Stimulated activated CD8-positive, alpha-beta memory T cell treated with anti-CD3 and anti-CD28 coated beads, Interleukin-4, amount 100 ng/mL, for 48 hours (primary cell): ENCODE measurements at places on chromosomes 7 and 10.

DNA sequence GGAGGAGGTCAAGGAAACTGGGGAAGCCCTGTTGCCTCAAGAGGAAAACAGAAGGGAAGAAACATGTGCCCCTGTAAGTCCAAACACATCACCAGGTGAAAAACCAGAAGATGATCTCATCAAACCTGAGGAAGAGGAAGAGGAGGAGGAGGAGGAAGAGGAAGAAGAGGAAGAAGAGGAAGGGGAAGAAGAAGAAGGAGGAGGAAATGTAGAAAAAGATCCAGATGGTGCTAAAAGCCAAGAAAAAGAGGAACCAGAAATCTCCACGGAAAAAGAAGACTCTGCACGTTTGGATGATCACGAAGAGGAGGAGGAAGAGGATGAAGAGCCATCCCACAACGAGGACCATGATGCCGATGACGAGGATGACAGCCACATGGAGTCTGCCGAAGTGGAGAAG lies 82.7 kb upstream of the SAMD8 start:
- DNase-seq, result no peak

DNA sequence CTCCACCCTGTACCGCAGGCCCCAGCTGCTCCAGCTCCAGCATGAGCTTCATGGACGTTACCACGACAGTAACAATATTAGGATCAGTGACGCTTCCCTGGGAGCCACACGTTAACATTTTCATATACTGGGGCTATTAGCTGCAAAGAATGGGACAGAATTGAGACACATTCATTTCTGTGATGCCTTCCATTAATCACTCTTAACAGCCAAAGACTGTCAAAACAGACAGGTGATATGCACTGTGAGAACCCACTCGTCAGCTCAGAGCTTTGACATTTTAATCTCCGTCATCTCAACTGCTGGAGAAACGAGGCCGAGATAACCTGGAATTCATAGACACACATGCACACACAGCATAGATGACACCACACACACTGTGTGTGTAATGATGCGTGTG lies 408.4 kb upstream of the SHH start:
- DNase-seq, result no peak

- no peak for DNase-seq
These were observed 12.9 kb upstream of the ITGB1 start for GRCh38 chr10:32970910-32971309.

- no peak for DNase-seq
These were observed 964 bp upstream of the ADCY1 start for GRCh38 chr7:45573204-45573603.

DNA sequence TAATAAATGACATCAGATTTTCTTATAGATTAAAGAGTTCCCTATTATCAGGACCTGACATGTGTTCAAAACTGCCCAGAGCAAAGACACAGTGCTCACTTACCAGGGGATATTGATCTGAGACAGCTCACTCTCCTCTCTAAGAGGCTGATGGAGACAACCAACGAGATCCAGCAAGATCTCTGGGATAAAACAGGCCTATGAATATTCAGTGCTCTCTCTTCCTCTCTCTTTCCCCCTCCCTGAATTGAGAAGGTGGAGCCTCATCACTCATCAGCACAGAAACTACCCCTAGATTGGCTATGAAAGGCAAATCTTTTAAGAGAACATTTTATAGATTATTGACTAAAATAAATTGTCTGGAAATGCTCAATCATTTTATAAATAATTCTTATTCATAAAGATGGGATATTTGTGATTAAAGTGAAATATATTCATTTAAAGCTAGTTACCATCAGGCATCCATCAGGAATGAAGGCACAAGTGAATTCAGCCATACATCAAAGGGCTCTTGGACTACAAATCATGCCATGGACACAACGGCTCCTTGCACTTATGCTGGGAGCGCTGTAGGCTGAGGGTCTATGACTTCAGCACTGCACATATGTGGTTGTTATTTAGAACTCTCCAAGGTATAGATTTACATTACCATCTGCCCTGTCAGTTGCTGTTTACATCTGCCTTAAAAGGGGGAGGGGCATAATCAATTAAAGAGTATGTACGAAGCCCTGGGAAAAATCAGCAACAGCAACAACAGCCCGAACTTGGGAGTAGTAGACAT lies 3.4 kb upstream of the PPP1R17 start:
- no peak for DNase-seq

DNA sequence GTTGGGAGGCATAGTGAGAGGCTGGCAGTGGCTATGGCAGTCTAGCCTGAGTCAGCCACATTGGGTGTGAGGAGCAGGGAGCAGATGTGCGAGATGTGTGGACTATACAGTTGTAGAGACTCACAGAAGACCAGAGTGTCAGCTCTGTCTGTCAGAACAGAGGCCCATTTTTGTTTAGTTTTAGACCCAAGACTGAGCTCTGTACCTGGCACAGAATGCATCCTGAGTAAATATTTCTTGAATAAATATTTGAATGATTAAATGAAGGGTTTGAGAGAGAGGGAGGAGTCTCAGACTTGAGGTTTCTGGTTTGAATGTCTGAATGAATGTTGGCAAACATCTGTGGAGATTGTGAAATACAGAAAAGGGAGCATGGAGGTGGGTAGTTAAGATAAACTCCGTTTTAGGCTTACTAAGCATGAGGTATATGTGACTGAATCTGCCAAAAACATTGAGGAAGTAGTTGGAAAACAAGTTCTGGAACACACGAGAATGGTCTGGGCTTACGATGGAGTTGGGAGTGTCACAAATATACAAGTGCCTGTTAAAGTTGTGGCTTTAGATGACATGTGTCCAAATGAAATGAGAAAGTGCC lies 3.6 kb downstream of the SEC23IP start:
- DNase-seq, result no peak

GRCh38 chr10:95416973-95417372 lies 126.2 kb upstream of the PDLIM1 start:
- DNase-seq, result no peak

- no peak for DNase-seq
These were observed 107.6 kb upstream of the SAMD8 start for GRCh38 chr10:75003891-75004290.

GRCh38 chr10:69232252-69232651 lies 12.1 kb downstream of the HKDC1 start:
- DNase-seq, result no peak

- DNase-seq, result no peak
These were observed 21.4 kb downstream of the DPCD start for GRCh38 chr10:101609481-101609880.

GRCh38 chr7:145123502-145123901 lies 287.6 kb upstream of the TPK1 start:
- DNase-seq, result no peak

DNA sequence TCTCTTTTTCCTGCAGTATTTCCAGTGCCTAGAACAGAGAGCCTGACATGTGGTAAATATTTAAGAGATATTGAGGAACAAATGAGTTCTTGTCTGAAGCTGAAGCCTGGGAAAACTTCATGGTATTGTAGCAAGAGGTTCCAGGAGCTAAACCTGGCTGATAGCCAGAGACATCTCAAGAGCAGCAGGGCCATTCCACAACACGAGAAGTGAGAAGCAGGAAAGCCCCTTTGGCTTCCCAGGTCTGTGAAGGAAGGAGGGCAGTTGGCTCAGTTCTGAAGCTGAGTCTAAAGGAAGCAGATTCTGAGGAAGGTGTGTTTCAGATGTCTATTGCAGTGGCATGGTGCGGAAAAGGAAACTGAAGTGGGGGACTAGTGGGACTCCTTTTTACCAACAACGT lies 63.8 kb upstream of the FAM204A start:
- DNase-seq, result no peak

DNA sequence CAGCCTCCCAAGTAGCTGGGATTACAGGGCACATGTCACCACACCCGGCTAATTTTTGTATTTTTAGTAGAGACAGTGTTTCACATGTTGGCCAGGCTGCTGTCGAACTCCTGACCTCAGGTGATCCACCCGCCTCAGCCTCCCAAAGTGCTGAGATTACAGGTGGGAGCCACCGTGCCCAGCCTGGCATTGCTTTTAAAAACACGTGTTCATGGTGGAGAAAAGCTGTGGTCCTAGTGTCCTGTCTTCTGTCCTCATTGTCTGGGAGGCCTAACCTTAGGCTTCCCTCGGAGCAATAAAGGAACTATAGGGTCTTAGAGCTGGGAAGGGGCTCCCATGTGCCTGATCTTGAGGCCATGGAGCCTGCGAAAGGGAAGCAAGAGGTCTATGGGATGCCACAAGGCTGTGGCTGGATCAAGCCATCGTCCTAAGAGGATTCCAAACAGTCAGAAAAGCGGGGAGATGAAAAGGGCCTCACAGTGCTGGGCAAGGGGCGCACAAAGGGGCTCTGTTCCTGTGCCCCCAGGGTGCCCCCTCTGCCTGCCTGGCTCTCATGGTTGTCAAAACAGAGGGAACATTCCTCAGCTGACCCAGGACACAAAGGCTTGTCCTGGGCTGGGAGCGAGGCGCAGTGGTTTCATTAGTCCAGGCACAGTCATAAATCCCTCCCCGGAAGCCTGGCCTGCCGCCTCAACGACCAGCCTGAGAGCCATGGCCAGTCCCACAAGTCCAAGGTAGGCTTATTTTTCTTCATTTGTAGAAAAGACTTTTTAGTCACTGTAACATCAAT lies 106.6 kb upstream of the TNS3 start:
- no peak for DNase-seq

- no peak for DNase-seq
These were observed 23.1 kb downstream of the KCNH2 start for GRCh38 chr7:150954986-150955518.

DNA sequence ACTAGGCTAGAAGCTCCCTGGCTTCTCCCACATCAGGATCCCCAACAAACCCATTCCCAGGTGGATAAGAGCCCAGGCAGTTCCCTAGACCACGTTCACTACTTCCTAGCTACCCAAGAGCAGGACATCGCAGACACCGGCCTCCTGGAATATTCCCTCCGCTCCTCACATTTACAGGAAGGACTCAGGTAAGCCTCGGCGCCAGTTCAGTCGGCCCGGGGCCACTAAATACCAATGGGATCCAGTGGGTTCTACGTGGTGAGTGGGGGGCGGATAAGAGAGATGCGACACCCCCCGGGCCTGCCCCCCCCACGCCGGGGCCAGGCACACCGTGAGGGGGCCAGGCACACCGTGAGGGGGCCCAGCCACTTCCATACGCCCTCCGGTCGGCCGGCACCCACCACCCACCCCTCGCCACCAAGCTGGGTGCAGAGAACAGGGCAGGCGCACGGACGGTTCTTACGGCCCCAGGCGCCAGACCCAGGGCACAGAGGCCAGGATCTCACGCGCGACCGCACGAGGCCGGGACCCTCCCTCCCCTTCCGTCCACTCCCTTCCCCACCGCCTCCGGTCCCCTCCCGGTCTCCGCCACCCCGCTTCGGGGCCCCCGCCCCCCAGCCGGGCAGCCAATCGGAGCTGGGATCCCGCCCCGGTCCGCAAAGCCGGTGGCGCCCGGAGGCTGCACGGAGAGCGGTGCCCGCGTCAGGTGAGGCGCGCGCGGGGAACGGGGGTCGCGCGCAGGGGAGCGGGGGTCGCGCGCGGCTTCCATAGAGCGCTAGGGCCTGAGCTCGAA lies at the start of gene BLVRA:
TSS of gene BLVRA (plus strand) at position 652 of the 793 bp plus-strand sequence. CDS start 12,479 bp downstream, outside the sequence.
- peak; percentile 72 for DNase-seq

- DNase-seq, result no peak
These were observed 77.8 kb upstream of the PDK4 start for GRCh38 chr7:95674101-95674500.

GRCh38 chr7:100825751-100826513 lies 1.4 kb downstream of the EPHB4 start:
- no peak for DNase-seq

GRCh38 chr7:98215561-98216495 lies 4.6 kb downstream of the BHLHA15 start:
- no peak for DNase-seq
